Naive thymus-derived CD8-positive, alpha-beta T cell (primary cell): ENCODE measurements at places on chromosomes 2 and 18. TPM values are rescaled to one million over a fixed set of nuclear protein-coding genes. Genes with fewer than 3 reads are reported as not detected.

DNA sequence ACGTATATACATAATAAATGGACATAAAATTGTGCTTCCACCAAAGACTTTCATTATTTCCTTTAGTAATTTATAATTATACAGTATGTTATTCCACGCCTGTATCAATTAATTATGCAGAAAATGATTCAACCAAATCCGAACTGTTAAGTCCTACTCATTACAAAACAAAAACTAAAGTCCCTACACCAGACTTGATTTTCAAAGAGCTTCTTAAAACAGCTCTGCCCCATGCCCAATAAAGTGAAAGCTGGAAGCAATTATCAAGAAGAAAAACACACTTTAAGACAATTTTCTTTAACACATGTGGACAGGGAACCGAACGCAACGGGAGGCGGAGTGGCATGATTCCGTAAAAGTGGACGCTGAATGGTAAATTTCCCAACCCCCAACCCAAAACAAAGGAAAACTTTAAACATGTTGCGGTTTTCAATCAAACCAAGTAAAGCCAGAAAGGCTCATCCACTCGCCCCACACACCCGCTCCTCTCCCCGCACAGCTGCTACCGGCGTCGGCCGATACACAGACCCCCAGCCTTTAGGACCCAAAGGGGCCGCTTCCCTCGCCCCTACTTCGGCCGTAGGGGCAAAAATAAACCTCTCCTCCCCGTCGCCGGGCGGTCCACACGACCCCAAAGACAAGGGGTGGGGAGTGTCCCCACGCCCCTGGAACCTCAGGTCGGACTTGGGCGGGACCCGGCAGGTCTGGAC is 705 bp downstream of the YES1 start:
- H3K27ac ChIP-seq = peak overlapping the region; percentile 93
- no peak for DNase-seq
- H3K36me3 ChIP-seq = no peaks in the 10 kb centered on the region
- H3K4me1 ChIP-seq = peaks cover 77% of the 10 kb centered on the region

Gene TMEM37
- total RNA-seq = 0.36 TPM

GRCh38 chr2:241540401-241540770 is 18.2 kb upstream of the BOK start:
- peaks cover 8% of the 10 kb centered on the region for H3K27me3 ChIP-seq
- peak overlapping the region; percentile 60 for H3K4me3 ChIP-seq
- no peaks in the 10 kb centered on the region for H3K36me3 ChIP-seq
- no peak overlapping the region for H3K27ac ChIP-seq
- no peak for DNase-seq

Gene PTPRN
- not detected for total RNA-seq

Gene AOX1
- not detected for total RNA-seq

- no peak overlapping the region for H3K27ac ChIP-seq
- H3K27me3 ChIP-seq = peaks cover 8% of the 10 kb centered on the region
- H3K4me3 ChIP-seq = peak overlapping the region; percentile 75
- peaks cover 16% of the 10 kb centered on the region for H3K4me1 ChIP-seq
Measured at GRCh38 chr2:289362-290089, 1.6 kb upstream of the ALKAL2 start.

Gene SP5
- not detected for total RNA-seq

Gene B3GNT2
- total RNA-seq = 22.8 TPM

Gene ZNF396
- 7.3 TPM for total RNA-seq

DNA sequence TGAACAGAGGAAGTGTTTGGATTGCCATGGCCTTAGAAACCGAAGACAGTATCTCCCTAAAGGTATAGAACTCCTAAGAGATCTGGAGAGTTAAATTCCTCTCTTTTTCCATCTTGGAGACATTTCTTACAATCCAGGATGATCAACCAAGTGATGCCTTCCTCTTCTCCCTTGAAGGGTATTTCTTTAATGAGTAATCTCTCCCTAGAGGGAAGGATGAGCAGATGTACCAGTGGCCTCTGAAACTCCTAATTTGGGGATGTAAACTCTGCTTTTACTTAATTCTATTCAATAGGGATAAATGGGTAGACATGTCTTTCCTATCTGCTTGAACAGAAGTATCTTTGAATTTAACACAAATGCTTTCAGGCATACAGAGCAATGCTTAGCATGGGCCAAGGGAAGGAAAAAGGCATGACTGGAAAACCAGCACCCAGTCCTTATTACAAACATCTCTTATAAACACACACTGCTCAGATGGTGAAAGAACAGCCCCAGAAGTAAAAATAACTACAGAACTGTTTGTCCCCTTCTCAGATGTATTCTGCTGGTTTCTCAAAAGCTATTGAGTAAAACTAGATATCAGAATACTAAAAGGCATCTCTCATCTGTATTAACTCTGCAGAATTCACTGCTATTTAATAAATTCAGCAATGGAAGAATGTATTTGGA is 4.7 kb upstream of the THNSL2 start:
- H3K27me3 ChIP-seq = no peaks in the 10 kb centered on the region
- H3K36me3 ChIP-seq = peaks cover 2% of the 10 kb centered on the region
- H3K27ac ChIP-seq = no peak overlapping the region

DNA sequence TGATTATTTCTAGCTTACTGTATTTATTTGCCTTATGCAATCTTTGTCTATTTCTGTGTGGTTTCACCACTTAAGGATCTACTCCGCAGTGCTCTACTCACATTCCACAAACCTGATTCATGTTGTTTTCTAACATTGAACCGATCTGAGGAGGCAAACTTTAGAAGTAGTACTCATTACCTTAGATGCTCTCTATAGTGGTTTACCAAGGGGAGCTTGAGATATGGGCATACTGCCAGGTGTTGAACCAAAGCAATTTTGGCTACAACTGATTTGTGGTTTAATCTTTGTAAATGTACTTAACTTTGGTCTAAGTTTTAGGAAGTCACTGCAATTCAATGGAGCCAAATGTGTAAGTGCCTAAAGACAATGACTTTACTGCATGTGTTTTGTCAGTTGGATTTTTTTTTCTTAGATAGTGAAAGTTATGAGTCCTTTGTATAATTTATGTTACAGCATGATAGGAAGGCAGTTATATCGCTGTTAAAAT is 50.1 kb downstream of the MAP2 start:
- peaks cover 6% of the 10 kb centered on the region for H3K27me3 ChIP-seq
- H3K27ac ChIP-seq = no peak overlapping the region
- H3K36me3 ChIP-seq = no peaks in the 10 kb centered on the region
- no peaks in the 10 kb centered on the region for H3K4me1 ChIP-seq
